Naive thymus-derived CD4-positive, alpha-beta T cell (primary cell): ENCODE measurements at places on chromosomes 4 and X.

DNA sequence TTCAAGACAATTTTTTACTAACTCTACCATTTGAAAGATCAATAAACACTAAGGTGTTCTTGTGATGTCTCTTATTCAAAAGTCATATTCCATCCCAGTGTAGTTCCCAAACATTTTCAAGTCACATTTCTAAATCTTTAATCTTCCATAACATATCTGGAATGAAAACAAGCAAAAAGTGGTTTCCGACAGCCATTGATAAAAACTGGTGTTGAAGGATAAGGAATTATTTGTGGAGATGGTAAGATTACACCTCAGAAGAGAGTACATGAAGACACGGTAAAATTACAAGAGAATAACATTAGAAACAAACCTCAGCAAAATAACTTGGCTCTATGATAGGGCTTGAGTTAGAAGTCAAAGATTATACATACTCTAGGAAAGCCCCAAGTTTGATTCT is 4.3 kb downstream of the CHIC2 start:
- no peaks in the 10 kb centered on the region for H3K36me3 ChIP-seq
- H3K27ac ChIP-seq, result peak overlapping the region; percentile 31
- H3K4me3 ChIP-seq, result no peak overlapping the region
- peaks cover 58% of the 10 kb centered on the region for H3K4me1 ChIP-seq
- DNase-seq, result no peak

DNA sequence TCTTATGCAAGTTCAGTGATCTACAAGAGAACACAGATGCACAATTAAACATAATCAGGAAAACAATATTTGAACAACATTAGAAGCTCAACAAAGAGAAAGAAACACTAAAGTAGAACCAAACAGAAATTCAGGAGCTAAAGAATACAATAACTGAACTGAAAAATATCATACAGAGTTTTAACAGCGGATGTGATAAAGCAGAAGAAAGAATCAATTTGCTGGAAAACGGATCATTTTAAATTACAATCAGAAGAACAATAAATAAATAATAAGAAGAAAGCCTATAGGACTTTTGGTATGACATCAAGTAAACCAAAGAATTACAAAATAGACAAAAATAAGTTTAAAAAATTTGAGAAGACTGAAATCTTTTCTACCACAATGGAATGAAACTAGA is 36.3 kb upstream of the CXCL6 start:
- H3K36me3 ChIP-seq, result no peaks in the 10 kb centered on the region
- no peaks in the 10 kb centered on the region for H3K27me3 ChIP-seq
- no peak overlapping the region for H3K4me3 ChIP-seq
- H3K4me1 ChIP-seq, result no peaks in the 10 kb centered on the region
- no peak overlapping the region for H3K27ac ChIP-seq
- DNase-seq, result no peak

DNA sequence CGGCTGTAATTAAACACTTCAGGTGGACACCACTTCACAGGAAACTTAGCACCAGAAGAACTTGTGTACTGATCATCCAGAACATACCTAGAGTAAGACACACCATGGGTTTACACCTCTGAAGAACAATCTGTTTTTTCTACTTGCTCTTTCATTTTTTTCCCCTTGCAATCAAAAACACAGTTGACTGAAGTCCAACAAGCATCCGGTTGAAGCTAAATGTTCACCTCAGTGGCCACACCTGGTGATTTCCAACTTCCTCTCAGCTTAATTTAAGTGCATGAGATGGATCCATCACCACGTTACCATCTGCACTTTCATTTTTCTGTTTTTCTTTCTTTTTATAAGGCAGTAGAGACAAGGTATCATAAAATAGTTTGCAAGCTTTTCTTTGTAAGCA is 4.9 kb upstream of the TXK start:
- no peaks in the 10 kb centered on the region for H3K27me3 ChIP-seq
- H3K27ac ChIP-seq, result peak overlapping the region; percentile 69
- H3K36me3 ChIP-seq, result no peaks in the 10 kb centered on the region
- DNase-seq, result no peak
- peaks cover 57% of the 10 kb centered on the region for H3K4me1 ChIP-seq

- no peak for DNase-seq
- H3K27me3 ChIP-seq, result no peaks in the 10 kb centered on the region
- H3K36me3 ChIP-seq, result no peaks in the 10 kb centered on the region
- no peak overlapping the region for H3K4me3 ChIP-seq
Observed at GRCh38 chr4:78737035-78737434, 39.1 kb upstream of the BMP2K start.

GRCh38 chr4:100581337-100581736 is 63.5 kb upstream of the EMCN start:
- no peaks in the 10 kb centered on the region for H3K36me3 ChIP-seq
- no peak overlapping the region for H3K27ac ChIP-seq
- no peak for DNase-seq
- H3K4me3 ChIP-seq, result no peak overlapping the region
- no peaks in the 10 kb centered on the region for H3K4me1 ChIP-seq
- H3K27me3 ChIP-seq, result no peaks in the 10 kb centered on the region

DNA sequence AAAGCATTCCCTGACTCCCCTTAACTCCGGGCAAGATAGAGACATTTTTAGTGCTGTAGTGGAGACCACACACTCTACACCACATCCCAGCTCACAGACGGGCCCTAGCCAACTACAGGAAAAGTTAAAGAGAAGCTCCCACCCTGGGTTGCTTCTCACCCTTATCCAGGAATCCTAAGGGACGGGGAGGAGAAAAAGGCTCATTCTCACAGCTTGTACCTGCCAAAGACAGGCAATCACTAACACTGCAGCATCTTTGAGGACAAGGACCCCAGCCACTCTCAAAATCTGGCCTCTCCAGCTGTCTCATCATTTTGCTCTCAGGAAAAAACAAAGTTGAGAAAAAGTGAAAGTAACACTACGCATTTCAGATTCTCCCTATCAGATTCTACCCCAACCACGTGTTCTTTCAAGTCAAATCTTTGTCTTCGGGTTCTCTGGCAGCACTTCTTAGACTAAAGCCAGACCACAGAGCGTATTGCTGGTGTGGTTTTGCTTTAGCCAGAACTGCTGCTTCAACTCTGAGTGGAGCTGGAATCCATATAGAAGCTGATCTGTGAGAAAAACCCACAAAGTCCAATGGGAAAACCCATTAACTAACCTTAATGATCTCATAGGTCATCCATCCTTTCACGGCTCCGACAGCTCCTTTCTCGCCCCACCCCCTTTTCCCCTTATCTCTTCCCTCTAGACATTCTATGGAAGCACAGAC is 605.9 kb upstream of the DIPK2B start:
- H3K36me3 ChIP-seq, result no peaks in the 10 kb centered on the region
- no peak for DNase-seq
- H3K4me3 ChIP-seq, result peak overlapping the region; percentile 58

- no peak overlapping the region for H3K27ac ChIP-seq
- H3K36me3 ChIP-seq, result no peaks in the 10 kb centered on the region
- no peaks in the 10 kb centered on the region for H3K4me1 ChIP-seq
- no peak overlapping the region for H3K4me3 ChIP-seq
- no peaks in the 10 kb centered on the region for H3K27me3 ChIP-seq
- no peak for DNase-seq
Observed at GRCh38 chrX:111265486-111265885, 4.8 kb downstream of the CAPN6 start.

DNA sequence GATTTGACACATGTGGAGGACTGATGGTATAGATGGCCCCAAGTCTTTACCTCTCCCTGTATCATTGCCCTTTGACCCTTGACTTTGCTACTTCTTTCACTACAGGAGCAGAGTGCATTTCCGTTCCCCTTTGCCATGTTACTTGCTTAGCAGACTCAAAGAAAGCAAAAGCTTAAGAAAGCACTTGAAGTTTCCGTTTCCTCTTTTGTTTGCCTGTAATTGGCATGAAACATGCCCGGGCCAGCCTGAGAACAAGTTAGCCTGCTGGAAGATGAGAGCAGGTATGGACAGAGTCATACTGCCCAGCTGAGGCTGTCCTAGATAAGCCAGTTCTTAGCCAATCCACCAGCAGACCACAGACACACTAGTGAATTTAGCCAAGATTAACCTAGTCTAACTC is 206.0 kb downstream of the BCOR start:
- no peaks in the 10 kb centered on the region for H3K27me3 ChIP-seq
- no peaks in the 10 kb centered on the region for H3K36me3 ChIP-seq
- H3K4me1 ChIP-seq, result peaks cover 9% of the 10 kb centered on the region
- DNase-seq, result peak; percentile 8

- no peaks in the 10 kb centered on the region for H3K4me1 ChIP-seq
- DNase-seq, result no peak
- H3K27me3 ChIP-seq, result no peaks in the 10 kb centered on the region
- H3K4me3 ChIP-seq, result no peak overlapping the region
- no peaks in the 10 kb centered on the region for H3K36me3 ChIP-seq
- no peak overlapping the region for H3K27ac ChIP-seq
Observed at GRCh38 chr4:138891631-138892031, 124.0 kb upstream of the NOCT start.

DNA sequence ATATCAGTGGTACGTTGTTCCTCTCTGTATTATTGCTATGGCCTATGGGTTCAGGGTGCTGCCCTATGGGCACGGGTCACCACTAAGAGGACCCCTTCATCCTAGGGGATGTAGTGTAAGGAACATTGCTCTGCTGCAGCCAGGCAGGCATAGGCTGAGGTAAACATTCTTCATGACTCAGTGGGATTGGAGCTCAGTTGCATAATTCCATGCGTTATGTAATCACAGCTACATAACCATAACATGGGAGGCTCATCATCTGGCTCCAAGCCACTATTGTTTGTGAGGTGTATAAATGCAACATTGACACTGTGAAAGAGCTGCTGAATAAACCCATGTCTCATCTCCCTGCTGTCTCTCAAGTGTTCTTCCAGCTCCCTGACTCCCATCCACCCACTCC is 375.2 kb downstream of the MAGEE1 start:
- H3K36me3 ChIP-seq, result no peaks in the 10 kb centered on the region
- DNase-seq, result no peak
- no peaks in the 10 kb centered on the region for H3K4me1 ChIP-seq
- no peaks in the 10 kb centered on the region for H3K27me3 ChIP-seq
- no peak overlapping the region for H3K4me3 ChIP-seq

DNA sequence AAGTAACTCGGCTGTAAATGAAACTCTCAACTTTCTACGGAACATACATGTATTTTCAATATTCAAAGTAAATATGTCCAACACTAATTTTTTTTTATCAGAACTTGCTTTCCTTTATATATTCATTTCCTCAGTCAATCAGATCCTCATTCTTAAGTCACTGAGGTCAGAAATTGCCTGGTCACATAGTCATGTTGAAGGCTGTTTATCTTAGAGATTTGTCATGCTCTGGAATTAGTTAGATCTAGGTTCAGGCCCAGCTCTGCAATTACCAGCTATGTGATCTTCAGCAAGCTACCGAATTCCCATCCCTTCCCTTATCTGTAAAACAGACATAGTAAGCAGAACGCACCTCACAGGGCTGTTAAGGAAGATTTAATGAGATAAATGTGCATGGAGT is 228.8 kb downstream of the SPCS3 start:
- no peak for DNase-seq
- H3K27me3 ChIP-seq, result no peaks in the 10 kb centered on the region
- no peak overlapping the region for H3K4me3 ChIP-seq
- no peaks in the 10 kb centered on the region for H3K4me1 ChIP-seq

DNA sequence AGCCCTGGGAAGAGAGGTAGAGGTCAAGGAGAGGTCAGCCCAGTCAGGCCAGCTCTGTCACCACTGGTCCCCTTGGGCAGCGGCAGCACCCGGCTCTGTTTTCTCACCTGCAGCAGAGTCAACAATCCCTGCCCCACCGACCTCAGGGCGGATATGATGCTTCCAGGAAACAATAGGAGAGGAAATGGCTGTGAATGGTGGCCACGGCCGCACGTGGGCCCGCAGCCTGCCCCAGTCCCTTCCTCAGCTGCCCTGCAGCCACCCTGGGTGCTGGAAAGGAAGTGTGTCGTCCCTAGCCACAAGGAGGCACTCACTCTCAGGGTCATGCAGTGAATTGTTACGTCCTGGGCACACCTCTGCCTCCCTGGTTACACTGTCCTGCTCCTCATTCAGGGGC is 92.5 kb upstream of the ENPP6 start:
- peaks cover 6% of the 10 kb centered on the region for H3K4me1 ChIP-seq
- H3K36me3 ChIP-seq, result no peaks in the 10 kb centered on the region
- no peak overlapping the region for H3K4me3 ChIP-seq
- DNase-seq, result no peak
- H3K27me3 ChIP-seq, result no peaks in the 10 kb centered on the region

DNA sequence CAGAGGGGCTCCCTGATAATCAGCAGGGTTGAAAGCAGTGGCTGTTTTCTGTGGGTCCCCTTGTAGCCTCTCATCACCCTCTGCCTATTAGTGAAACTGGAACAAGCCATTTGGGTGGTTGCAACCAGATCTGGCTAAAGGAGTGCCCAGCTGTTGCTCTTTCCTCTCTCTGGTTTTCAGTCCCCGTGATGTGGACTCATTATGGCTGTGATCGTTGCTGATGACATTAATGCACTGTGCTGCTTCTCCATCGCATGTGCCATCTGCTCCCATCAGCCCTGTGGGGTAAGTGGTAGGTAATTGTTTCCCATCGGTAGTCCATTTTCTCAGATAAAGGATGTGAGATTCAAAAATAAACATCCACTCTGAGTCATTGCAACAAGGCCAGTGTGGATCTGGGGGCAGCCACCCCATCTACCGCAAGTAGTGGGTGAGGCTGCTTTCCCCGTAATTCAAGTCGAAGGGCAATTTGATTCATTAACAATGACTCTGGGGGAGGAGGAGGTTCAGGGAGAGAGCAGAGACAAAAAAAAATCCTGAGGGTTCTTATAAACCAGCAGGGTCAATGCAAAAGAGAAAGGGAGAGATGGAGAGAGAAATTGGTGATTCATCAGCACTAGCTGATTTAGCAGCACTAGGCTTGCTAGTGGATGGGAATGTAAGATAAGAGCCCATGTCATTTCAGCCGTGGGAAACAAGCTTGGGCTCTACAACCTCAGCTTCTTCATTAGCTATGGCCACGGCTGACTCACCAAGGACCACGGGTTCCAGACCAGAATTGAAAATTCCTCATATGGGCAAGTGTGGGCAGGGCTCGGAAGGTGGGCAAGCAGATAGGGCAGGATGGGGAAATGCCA is 357.8 kb downstream of the MID1IP1 start:
- no peaks in the 10 kb centered on the region for H3K4me1 ChIP-seq
- no peak overlapping the region for H3K4me3 ChIP-seq
- H3K27ac ChIP-seq, result no peak overlapping the region

DNA sequence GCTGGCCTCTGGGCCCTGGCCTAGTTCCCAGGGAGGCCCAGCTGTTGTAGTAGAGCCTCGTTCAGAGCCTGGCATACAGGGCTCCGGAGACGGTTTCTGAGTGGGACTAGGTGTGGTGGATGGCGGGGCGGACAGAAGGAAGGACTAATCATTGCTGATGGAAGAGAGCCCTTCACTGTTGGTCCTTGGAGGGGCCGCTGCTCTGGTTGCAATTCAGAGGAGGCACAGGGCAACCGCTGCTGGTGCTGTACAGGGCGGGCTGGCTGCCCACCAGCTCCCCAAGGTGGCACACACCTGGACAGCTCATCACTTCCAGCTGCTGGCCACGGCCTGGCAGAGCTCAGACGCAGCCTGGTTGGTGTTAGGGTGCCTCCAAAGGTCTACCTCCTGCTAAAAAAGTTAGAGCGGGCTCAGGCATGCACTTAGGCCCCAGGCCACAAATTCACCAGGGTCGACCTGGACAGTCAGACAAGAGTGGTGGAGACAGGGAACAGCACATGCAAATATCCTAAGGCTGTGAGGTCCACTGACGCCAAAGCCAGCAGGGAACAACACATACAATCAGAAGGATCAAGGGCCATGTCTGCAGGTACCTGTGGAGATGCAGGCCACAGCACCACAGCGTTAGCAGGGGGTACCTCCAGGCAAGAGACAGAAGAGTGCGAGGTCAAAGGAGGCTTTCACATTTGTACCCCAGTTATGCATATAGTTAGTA is 7.5 kb upstream of the RNF4 start:
- no peaks in the 10 kb centered on the region for H3K4me1 ChIP-seq
- H3K4me3 ChIP-seq, result no peak overlapping the region
- no peak for DNase-seq
- H3K27me3 ChIP-seq, result no peaks in the 10 kb centered on the region
- no peak overlapping the region for H3K27ac ChIP-seq
- no peaks in the 10 kb centered on the region for H3K36me3 ChIP-seq
